ENCODE measurements at places on chromosomes 16 and 17. TPM values are rescaled to one million over a fixed set of nuclear protein-coding genes. Genes with fewer than 3 reads are reported as not detected.

Gene NCOR1
- total RNA-seq = 95.9 TPM

Gene PRRT2
- 21.9 TPM for total RNA-seq

Gene TK2
- total RNA-seq = 24.1 TPM

Gene ZP2
- not detected for total RNA-seq

Gene CCL14
- total RNA-seq = not detected

Gene CRYBA1
- total RNA-seq = not detected

Gene RPL26
- 3,437 TPM for total RNA-seq

Gene ABCA8
- total RNA-seq = 3.9 TPM

Gene HCRT
- not detected for total RNA-seq

Gene KIF19
- total RNA-seq = under 0.01 TPM

Gene RHBDF2
- total RNA-seq = 2.7 TPM

Gene TRIM25
- total RNA-seq = 3.2 TPM

Gene TMEM238L
- total RNA-seq = not detected

Gene FBXL19
- total RNA-seq = 42.3 TPM

Gene PROCA1
- 3.4 TPM for total RNA-seq

Gene ELP5
- 22.1 TPM for total RNA-seq

Gene ASGR1
- total RNA-seq = 11.3 TPM

Gene ZFHX3
- 4.7 TPM for total RNA-seq

Gene ABCC6
- 0.74 TPM for total RNA-seq

Gene CDH13
- 23.1 TPM for total RNA-seq

Gene TP53TG3B
- total RNA-seq = not detected

Gene PRSS27
- total RNA-seq = 2.0 TPM

Gene KCNH6
- 0.25 TPM for total RNA-seq

Gene MSI2
- 28.3 TPM for total RNA-seq

Gene NOXO1
- 0.98 TPM for total RNA-seq

Gene TRIM65
- 6.1 TPM for total RNA-seq

Gene DLX4
- total RNA-seq = not detected

Gene NAT9
- 12.5 TPM for total RNA-seq

Gene SULT1A1
- 6.4 TPM for total RNA-seq

Gene KCNJ18
- not detected for total RNA-seq

Gene ADCY7
- 17.0 TPM for total RNA-seq

Gene SYNRG
- 43.3 TPM for total RNA-seq

Gene GP1BA
- not detected for total RNA-seq

Gene NOTUM
- total RNA-seq = 0.25 TPM

Gene TSPAN10
- total RNA-seq = 0.25 TPM

Gene CHST4
- total RNA-seq = under 0.01 TPM

Gene GDE1
- 29.7 TPM for total RNA-seq

Gene SMIM5
- 0.49 TPM for total RNA-seq

Gene RNF157
- total RNA-seq = 23.1 TPM

Gene PRDM7
- not detected for total RNA-seq

Gene SOX9
- 20.7 TPM for total RNA-seq

Gene KRTAP9-8
- total RNA-seq = not detected

Gene TBX2
- total RNA-seq = 0.49 TPM
